ENCODE measurements at places on chromosomes 3 and 15.

DNA sequence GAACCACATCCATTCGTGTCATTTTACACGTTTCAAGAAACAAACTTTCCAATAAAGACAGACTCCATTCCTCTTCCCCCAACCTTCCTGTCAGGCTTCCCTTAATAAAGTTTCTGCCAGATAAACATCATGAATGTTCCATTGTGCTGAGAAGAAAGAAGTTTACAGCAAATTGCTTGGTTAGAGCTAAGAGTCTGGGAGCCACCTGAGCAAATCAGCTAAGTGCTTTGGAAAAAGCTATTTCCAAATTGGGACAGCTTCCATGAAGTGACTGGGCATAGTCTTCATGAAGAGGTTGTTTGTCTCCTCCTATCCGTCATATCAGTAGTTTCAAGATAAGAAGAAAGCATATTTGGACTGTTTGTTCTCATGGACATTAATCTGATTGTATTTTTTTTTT, 77.0 kb downstream of the MAGI1 start:
- no peak for DNase-seq

DNA sequence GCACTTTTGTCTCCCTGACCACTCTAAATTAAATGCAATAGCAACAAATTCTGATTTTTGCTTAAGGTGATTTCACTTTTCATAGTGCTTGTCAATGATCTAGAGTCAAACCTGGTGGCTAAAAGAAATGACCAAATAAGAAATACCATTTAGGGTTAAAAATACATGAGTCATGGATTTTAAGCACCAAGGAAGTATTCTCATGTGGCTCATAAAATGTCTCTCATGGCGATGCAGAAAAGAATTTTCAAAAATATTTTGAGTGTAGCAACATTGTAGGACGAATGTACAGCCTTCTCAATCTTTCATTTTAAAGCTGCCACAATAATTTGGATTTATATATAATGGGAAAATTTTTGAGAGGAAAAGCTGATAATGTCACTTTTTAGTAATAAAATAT, 193.6 kb downstream of the EPHA3 start:
- no peak for DNase-seq

GRCh38 chr15:70234256-70234905, 136.7 kb upstream of the TLE3 start:
- DNase-seq = no peak

GRCh38 chr15:62075595-62076277, 9.0 kb downstream of the C2CD4A start:
- DNase-seq = no peak

- DNase-seq = no peak
Measured at GRCh38 chr3:55828712-55829111, 341.6 kb upstream of the WNT5A start.

- DNase-seq = no peak
Measured at GRCh38 chr3:153422314-153422713, 260.3 kb downstream of the RAP2B start.

GRCh38 chr15:29088666-29089065, 181.0 kb downstream of the NSMCE3 start:
- no peak for DNase-seq

DNA sequence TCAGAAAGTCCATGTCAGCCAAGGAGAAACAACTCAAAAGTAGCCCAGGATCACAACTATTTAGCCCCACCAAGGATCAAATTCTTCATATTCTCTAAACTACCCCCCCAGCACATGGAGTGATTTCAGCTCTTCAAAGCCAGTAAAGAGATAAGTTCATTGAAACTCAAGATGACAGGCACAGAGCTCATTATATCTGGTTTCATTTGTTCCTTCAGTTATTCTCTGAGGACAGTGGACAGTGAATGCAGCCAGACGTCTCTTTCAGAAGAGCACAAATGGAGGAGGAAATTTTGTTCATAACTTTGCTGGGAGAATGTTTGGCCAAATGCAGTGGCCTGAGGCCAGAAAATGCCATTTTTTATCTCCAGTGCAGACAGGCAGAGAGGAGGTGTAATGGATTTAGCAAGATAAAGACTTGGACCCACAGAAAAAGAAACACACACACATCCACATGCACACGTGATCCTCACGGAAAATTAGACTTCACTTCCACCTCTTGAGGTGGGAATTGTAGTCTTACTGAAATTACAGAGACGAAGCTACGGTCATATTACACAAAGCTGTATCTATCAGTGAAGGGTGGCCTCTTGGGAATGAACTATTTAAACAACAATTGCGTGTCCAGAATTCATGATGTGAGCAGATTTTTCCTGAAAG, 64.6 kb downstream of the HES1 start:
- DNase-seq = no peak

GRCh38 chr3:80116281-80116680, 348.5 kb upstream of the ROBO1 start:
- DNase-seq = no peak

- no peak for DNase-seq
Measured at GRCh38 chr3:192597506-192597905, 129.8 kb downstream of the FGF12 start.

DNA sequence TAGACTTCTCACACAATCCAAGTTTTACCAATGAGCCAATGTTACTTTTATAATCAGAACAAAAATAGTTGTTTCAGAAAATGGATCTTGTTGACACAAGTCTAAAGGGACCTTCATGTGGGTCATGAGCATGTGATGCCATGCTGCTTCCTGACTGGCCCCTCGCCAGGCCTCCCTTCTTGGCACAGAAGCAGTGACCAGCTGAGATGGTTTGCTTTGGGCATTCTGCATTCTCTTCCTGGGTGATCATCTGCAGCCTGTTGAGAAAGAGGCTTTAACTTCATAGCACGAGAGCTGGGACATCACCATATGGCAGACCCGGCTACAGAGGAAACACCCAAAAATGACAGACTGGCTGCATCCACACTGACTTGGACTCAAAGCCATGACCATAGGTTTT, 45.7 kb downstream of the TGM4 start:
- DNase-seq = no peak

DNA sequence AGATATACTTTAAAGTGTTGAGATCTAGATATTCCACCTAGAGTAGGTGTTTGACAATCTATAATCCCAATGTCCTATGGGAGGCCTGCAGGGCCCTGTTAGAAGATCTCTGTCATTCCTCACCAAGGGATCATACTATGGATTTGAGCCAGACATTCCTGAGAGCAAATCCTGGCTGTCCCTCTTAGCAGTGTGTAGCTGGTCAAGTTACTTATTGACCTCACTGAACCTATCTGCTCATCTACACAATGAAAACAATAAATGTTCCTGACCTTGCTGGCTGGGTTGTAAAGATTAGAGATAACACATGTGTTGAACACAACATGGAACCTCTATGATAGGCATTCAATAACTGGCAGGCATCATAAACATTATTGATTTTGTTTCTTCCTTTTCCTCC, 265.6 kb upstream of the ATP11B start:
- no peak for DNase-seq

- no peak for DNase-seq
Measured at GRCh38 chr3:157660847-157661246, 157.6 kb upstream of the VEPH1 start.

- DNase-seq = no peak
Measured at GRCh38 chr3:63961891-63962290, 49.7 kb upstream of the SCAANT1 start.

GRCh38 chr3:52367891-52368880, 52.1 kb downstream of the DNAH1 start:
- no peak for DNase-seq

GRCh38 chr15:93034512-93034911, 54.5 kb downstream of the RGMA start:
- DNase-seq = no peak

- DNase-seq = no peak
Measured at GRCh38 chr3:38121832-38122461, 15.0 kb downstream of the ACAA1 start.

DNA sequence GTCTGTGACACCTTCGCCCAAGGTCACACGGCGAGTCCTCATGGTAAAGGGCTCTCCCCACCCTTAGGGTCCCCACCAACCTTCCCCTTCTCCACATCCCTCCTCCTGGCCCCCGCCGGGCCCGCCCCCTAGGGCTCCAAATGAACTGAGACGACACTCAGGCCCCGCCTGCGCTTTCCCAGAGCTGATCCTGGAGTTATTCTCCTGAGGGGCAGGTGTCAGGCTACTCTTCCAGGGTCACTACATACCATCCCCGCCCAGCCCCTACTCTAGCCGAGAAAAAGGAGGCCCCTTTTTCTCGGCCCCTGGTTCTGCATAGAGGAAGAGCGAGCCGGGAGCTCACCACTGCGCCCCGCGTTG, 292 bp downstream of the USP4 start:
- peak; percentile 23 for DNase-seq

DNA sequence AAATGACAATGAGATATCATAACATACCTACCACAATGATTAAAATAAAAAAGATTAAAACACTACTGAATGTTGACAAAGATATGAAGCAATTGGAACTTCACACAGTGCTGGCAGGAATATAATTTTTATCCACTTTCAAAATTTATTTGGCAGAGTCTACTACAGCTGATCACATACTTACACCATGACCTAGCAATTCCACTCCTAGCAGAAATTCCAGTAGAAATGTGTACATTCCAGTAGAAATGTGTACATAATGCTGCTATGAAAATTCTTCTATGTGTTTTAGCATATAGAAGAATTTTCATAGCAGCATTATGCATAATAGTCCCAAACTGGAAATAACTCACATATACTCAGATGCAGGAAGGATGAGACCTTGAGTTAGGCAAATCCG, 43.5 kb downstream of the IFT57 start:
- DNase-seq = no peak

GRCh38 chr3:134988666-134989065, 193.6 kb downstream of the EPHB1 start:
- DNase-seq = no peak

GRCh38 chr3:168860028-168860427, 764.3 kb upstream of the GOLIM4 start:
- no peak for DNase-seq

DNA sequence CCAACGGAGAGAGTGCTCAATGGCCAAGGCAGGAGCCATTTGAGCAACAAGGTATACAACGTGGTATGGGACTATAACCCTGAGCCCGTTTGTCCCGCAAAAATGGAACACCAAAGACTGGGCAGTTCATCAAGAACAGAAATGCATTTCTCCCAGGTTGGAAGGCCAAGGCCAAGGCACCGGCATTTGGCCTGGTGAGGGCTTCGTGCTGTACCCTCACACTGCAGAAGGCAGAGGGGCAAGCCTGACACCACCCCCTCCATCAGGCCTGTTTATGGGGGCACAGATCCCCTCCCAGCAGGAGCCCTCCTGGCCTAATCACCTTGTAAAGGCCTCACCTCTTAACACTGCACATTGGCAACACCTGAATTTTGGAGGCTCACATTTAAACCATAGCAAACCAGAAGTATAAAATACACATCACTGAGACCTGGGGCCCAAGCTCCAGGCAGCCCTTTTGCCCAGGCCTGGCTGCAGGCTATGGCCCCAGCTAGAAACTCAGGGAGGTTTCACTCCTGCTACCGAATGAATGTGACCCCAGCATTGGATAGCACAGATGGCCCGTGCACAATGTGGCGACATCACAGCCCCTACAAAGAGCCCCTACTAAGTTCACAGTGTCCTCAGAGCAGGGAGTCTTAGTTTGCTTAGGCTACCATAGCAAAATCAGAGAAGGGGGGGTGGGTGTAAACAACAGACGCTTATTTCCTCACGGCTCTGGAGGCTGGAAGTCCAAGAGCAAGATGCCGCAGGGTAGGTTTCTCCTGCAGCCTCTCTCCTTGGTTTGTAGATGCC, 47.1 kb downstream of the KLF15 start:
- DNase-seq = no peak

GRCh38 chr3:46895204-46895660, 17.7 kb downstream of the PTH1R start:
- DNase-seq = no peak

- no peak for DNase-seq
Measured at GRCh38 chr3:126023390-126023789, 54.4 kb downstream of the ROPN1B start.

GRCh38 chr15:61032600-61033286, 196.4 kb downstream of the RORA start:
- no peak for DNase-seq

DNA sequence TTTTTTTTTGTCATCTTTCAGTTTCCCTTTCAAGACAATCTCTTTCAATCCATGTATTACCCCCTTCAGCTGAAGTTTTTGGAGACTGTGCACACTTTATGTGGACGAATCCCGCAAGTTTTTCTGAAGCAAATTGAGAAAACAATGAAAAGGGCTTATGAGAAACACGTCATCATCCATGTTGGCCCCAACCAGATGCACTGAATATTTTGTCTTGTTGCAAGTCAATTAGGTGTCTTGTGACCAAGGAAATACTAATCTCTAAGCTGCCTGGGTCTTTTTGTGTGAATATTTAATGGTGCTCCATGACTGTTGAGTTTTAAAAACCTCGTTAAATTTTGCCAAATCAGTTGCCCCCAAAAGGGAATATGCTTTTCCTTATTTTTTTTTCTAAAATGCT, 21.7 kb upstream of the PPP4R2 start:
- DNase-seq = no peak

DNA sequence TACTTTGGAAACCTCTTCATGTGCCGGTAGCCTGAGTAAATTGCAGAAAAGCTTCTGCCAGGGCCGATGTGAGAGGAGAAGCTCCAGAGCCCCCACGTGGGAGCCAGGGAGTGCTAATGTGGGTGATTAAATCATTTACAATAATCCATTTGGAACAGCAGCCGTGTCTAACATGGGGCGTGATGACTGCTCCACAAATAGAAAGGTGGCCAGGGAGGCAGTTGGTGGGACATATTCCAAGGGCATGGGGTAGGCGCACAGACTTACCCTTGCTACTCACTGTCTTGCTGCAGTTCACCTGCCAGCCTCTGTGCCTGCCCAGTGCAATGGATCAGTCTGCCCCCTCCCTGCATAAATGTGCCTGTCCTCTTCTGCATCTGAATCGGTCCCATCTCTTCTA, 39.3 kb upstream of the INSYN1 start:
- no peak for DNase-seq

GRCh38 chr3:136645915-136646314, 106.3 kb downstream of the STAG1 start:
- DNase-seq = no peak

GRCh38 chr3:46557814-46558183, 8.3 kb downstream of the LRRC2 start:
- no peak for DNase-seq

Measured in iPS DF 19.7 (cell line).